ENCODE measurements at places on chromosomes 12 and 14.
A peak's percentile ranks its signal among the peaks of the same experiment; 100 is the strongest.

GRCh38 chr14:79265366-79265946 is 945.8 kb downstream of the DIO2 start:
- DNase-seq, result no peak

GRCh38 chr14:100362311-100362927 is 39.3 kb downstream of the SLC25A47 start:
- DNase-seq, result no peak

- no peak for DNase-seq
Measured at GRCh38 chr12:19576506-19577280, 137.4 kb downstream of the AEBP2 start.

DNA sequence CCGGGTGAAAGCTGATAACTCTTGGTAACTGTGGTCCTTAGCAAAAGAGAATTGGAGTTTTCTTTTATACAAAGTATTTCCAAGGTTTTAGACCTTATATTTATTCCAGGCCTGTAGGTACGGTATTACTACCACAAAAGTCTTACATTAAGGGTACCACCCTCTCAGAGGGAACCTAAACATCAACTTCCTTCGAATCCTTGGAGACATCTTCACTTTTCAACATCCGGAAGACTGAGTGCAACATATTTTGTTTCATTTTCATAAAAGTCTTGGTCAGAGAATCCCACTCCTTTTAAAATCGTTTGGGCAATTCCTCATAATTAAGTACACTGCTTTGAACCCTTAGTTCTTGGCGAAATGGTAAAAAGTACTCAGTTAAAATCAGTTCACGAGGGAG is 1.2 kb downstream of the CNOT2 start:
- no peak for DNase-seq

GRCh38 chr12:54017878-54018467 is 9.2 kb downstream of the HOXC8 start:
- DNase-seq, result peak; percentile 86

DNA sequence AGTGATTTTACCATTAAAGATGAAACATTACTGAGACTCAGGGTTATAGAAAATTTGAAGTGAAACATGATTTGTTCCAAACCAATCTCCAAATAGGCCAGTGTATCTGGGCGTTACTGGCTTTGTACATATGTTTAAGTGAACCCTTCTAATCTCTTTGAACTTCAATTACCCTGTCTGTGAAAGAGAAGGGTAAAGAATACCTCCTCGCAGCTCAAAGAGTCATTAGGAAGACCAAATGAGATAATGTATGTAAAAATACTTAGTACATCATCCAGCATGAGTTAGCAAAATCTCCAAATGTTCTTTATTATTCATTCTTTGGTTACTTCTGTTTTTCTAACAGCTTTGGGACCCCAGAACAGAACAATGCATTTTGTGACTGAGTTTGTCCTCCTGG is at the start of gene OR11H6:
TSS of gene OR11H6 (plus strand) at position 301 of the 400 bp plus-strand sequence. CDS start at position 301, 0 bp downstream.
- no peak for DNase-seq

DNA sequence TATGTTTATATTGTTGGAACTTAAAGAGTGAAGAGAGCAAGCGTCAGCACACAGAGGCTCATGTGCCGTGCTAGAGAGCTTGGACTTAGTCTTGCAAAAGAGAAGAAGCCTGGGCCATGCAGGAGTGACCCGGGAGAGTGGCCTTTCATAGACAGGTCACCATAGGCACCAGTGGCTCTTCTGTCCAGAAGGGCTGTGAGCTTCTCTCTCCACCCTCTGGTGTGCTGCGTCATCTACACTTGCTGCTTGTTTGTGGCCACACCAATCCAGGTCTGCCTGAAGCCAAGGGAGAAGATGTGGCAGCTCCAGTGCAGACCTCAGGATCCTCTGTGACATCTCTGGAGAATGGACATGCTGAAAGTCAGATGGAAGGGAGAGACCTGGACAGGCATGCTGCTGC is 74.4 kb downstream of the NTF3 start:
- no peak for DNase-seq

DNA sequence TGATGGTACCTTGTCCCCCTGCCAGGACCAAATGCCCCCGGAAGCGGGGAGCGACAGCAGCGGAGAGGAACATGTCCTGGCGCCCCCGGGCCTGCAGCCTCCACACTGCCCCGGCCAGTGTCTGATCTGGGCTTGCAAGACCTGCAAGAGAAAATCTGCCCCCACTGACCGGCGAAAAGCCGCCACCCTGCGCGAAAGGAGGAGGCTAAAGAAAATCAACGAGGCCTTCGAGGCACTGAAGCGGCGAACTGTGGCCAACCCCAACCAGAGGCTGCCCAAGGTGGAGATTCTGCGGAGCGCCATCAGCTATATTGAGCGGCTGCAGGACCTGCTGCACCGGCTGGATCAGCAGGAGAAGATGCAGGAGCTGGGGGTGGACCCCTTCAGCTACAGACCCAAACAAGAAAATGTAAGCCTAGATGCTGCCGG is 410 bp downstream of the MYF6 start:
- DNase-seq, result no peak

- DNase-seq, result peak; percentile 78
Measured at GRCh38 chr14:21924479-21924878, 250.9 kb upstream of the OR4E1 start.

- DNase-seq, result peak; percentile 72
Measured at GRCh38 chr12:64625243-64626077, 15.2 kb downstream of the RASSF3 start.

- no peak for DNase-seq
Measured at GRCh38 chr12:104463368-104463767, 6.6 kb downstream of the CHST11 start.

Data from CD4-positive, alpha-beta T cell treated with Interleukin-15 for 1 hour (primary cell).